ENCODE measurements at places on chromosomes 13 and 19.

DNA sequence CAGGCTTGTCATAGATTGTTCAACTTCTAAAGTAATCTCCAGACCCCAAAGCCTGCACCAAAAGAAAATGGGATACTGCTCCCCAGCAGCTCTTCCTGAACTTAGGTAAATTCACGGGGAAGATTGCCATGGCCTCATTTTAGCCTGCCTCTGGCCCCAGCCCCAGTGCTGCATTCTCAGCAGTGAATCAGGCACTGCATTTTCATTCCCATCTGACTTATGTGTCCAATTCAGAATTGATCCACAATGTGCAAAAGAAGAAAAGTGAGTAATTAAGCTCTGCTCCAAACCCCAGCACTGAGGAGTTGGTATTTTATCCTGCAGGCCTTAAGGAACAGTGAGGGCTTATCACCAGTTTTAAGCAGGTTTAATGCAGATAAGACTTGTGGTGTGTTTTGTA is 176.4 kb downstream of the KCTD12 start:
- DNase-seq = no peak

DNA sequence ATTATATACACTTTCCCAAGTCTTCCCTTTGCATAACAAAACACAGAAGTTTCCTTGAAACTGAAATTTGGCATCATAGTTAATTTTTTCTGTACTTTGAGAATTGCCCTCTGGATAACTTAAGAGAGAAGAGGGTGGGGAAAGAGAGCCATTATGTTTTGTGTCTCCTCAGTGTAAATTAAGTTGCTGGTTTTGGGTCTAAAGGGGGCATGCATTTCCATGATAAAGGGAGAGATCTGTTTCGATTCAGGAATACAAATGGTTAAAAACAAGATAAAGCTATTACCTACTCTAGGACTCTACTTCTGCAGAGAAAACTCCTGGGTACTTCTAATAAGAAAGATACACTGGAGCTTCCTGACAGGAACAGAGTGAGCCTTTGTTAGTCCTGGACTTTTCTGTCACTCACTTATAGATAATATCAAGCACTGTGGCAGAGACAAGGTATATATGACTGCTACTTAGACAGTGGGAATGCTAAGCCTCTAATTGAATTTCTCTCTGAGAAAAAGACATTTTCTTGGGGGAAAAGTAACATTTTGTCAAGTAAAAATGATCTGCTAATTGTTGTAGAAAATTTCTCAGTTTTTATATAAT is 142.8 kb upstream of the PCDH9 start:
- DNase-seq = no peak

DNA sequence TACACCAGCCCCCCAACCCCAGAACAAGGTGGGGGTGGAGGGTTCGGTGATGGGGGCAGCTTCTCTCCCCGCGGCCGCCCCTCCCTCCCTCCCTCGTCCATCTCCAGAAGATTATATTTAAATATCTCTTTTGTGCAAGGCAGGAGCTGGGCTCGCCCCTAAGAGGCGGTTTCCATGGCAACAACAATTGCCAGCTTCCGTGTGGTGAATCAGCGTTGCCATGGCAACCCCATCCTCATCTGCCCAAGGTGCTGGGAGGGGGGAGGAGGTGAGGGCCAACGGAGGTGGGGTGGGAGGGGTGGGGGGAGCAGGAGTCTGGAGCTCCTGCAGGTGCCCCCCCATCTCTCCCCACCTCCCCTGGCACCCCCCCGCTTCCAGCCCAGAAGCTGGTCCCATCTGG is 46.4 kb downstream of the CELF5 start:
- peak; percentile 74 for DNase-seq

- no peak for DNase-seq
Observed at GRCh38 chr13:21291840-21292239, 115.4 kb downstream of the MRPL57 start.

DNA sequence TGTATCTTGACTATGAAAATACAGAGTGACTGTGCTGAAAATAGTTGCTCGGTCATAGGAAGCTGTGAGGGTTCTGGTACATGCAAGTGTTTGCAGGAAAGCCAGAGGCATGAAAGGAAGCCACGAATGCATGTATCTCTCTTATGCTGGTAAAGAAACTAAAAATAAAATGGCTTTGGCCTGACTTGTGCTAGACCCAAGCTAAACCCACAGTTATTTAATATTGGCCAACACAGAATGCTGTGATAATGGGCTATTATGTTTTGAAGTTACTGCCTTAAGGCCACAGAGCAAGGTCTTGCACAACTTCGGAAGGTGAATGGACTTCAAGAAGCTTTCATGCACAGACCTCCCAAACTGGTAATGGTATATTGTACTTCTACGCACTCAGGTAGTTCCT is 518.2 kb upstream of the HTR2A start:
- no peak for DNase-seq

DNA sequence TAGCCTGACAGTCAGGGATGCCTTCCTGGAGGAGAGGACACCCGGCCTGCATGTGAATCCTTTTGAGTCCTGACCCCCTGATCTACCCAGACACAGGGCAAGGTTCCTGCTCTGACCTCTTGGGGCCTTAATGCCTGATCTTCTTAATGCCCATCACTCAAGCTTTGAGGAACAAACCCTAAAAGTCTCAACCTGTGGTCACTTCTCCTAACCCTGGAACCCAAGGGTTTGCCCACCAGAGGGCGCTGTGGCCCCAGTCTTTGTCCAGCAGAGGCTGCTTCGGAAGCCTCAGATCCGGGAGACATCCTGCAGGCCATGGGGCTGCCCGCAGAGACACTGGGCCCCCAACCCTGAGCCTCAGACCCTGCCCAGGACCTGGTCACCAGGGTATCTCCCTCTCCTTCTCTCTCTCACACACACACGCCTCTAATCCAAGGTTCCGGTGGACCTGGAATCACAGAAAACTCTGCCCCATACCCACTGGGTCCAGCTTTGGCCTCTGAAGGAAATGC is 9.8 kb upstream of the DPF1 start:
- peak; percentile 97 for DNase-seq

- DNase-seq = no peak
Observed at GRCh38 chr13:44211704-44212346, 161.8 kb upstream of the SERP2 start.

DNA sequence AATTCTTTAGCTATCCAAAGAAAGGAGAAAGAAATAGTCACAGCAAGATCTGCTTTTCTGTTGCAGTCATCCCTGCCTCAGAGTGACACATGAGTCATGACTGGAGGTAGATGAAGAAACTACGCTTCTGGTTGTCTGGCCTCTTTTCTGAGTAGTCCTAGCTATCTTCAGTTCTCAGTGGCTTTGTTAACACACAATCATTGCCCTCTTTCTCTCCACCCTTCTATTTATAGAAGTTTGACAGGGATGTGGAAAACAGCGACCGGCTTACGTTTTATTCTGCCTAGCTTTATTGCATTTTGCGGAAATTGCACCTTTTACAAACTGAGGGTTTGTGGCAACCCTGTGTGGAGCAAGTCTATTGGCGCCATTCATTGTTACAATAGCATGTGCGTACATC is 26.7 kb downstream of the SPATA13 start:
- DNase-seq = no peak

GRCh38 chr13:99977334-99977911 is 4.2 kb upstream of the ZIC2 start:
- DNase-seq = no peak

DNA sequence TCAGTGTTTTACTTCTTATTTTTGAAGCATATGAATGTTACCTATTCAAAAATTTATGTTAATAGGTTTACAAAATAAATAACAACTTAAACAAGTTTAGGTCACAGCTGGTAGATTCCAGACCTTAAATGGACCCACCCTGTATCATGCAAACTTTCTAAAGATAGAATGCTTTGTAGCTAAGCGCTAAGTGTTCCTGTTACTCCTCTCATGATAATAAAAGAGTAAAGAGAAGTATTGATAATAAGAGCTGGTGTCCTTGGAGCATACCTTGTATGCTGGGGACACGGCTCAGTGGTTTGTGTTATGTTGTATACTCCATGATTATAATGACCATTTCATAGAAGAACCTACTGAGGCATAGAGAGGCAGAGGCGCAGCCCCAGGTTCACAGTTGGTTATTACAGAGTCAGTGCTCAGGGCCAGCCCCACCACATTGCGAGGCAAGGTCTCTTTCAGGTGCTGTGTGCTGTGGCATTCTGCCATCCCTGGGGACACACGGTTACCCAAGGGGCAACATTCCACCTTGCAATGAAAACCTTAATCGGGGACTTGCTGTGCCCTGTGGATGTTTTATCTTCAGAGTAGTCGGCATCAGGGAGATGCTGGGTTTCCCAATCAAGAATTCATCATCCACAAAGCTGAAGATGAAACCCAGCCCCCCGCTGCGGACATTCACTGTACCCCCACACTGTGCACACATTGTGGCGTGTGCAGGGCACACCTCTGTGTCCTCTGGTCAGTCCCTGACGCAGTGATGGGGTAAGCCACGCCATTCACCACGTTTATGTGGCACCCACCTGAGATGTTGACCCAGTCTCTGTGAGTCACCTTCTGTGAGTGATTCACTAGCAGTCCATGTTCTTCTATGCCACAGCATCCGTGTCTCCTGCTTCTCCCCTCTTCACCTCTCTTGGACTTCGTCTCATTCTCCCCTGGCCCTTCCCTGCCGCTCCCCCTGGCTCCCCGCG is 186.7 kb downstream of the COL4A1 start:
- no peak for DNase-seq

- DNase-seq = no peak
Observed at GRCh38 chr13:77692746-77693448, 4.6 kb upstream of the SLAIN1 start.

DNA sequence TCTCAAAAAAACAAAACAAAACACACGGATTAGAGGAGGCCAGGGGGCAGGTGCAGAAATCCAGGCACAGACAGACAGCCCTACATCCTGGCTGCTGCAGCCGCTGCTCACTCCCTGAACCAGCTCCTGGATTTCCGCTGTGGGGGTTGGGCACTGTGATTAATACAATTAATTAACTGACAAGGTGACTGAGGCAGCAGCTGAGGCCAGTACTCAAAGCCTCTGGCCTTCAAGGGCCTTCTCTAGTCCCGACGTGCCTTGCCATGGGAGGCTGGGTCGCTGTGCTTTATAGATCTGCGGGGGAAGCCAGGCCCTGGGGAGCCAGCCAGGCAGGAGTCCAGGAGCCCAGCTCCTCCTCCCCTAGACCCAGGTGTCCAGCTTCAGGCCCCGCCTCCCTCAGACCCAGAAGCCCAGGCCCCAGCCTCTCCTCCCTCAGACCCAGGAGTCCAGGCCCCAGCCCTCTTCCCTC is 4.6 kb downstream of the NECTIN2 start:
- DNase-seq = no peak

DNA sequence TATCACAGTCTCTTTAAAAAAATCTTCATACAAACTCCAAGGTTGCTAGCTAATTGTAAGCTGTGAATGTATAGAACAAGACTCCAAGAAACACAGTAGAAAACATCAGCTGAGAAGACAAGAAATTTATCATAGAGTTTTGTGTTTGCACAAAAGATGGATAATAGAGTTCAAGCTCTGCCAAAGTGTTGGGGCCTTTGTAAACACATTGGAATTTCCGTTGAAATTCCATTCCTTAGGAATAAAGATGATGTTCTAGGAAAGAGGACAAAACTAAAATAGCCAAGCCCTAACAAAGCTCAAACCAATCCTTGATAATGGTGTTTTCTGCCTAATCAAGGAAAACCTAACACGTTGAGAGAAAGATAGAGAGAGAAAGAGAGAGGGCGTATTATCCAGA is 20.6 kb downstream of the LRRC63 start:
- no peak for DNase-seq

- DNase-seq = no peak
Observed at GRCh38 chr13:32409561-32410421, 18.1 kb downstream of the N4BP2L1 start.

Measured in 8988T (cell line).